ENCODE measurements at places on chromosomes 3 and 15. TPM values are rescaled to one million over a fixed set of nuclear protein-coding genes. Genes with fewer than 3 reads are reported as not detected.

DNA sequence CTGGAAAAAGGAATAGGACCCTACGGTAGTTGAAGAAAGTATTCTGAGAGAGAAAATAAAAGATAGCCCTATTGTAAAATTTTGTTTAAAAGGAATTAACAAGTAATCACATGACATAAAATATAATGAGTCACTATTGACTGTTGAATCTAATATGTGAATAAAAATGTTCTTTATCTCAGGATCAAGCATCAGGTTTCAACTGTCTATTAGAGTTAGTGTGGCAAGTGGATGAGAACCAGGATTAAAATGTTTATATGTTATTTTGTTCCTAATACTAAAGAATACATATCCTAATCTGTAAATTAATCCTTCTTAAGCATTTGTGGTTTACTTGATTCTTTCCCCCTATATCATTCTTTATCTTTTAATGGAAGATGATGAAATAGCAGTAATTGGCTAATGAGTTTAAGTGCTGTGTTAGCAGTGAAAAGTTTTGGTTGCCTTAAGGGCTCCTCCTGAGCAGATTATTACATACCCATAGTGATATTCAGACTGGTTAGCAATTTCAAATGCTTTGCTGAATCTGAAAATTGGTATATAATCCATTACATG, 101.8 kb upstream of the BCHE start:
- no peak for DNase-seq

Gene CCDC191
- 1.3 TPM for total RNA-seq

GRCh38 chr3:47407896-47408838, 27.3 kb downstream of the PTPN23 start:
- no peak for DNase-seq

- DNase-seq = no peak
Observed at GRCh38 chr15:62454567-62455172, 289.6 kb upstream of the C2CD4B start.

Gene GOLGA6L4
- 0.60 TPM for total RNA-seq

GRCh38 chr3:121985846-121986245, 36.2 kb downstream of the ILDR1 start:
- DNase-seq = no peak

- DNase-seq = no peak
Observed at GRCh38 chr3:135922903-135923250, 42.7 kb upstream of the PPP2R3A start.

Gene MTHFS
- total RNA-seq = 12.1 TPM

- DNase-seq = no peak
Observed at GRCh38 chr3:156814295-156814694, 11.9 kb upstream of the LEKR1 start.

DNA sequence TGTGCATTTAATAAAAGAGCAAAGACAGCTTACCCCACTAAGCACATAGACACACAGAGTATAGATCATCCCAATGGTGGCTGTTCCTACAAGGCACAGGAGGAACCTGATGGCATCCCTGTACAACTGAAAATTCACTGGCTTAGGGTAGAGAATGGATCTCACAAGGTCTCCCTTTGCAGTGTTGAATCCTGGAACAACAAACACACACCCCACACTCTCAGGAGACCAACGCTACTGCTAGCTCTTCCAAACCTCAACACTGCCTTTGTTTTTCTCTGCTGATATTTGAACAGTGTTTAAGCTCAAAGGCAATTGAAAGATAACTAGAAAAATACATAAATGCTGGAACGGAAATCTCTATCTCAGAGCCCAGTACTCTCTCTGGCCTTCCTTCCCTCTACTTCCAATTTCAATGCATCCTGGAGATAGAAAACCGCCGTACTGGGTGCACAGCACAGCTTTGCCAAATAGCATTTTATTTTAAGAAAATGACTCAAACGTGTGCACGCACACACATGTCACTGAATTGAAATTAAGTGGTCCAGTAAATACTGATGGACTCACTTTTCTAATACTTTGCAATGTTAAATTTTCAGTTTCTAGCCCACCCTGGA, 87.5 kb upstream of the ATP13A5 start:
- DNase-seq = no peak

- no peak for DNase-seq
Observed at GRCh38 chr3:32551087-32551486, 19.6 kb downstream of the DYNC1LI1 start.

DNA sequence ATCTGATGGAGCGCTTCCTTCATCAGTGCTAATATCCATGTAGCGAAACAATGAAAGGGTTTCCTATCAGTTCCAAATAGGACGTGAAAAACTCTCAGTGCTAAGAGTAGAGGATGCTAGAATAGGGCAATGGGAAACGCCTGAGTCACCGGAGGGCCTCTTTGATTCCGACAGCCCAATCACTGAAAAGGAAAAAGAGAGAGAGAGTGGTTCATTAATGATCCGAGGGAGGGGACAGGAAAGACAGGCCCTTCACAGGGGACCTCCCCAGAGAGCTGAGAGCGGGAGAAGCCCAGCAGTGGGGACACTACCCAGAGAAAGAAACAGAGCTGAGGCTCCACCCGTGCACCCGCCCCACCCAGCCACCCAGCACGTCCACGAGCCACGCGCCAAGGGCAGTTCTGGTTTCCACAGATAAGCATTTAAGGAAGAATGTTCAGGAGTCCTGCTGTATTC, 76.9 kb downstream of the RPN1 start:
- DNase-seq = peak; percentile 33

DNA sequence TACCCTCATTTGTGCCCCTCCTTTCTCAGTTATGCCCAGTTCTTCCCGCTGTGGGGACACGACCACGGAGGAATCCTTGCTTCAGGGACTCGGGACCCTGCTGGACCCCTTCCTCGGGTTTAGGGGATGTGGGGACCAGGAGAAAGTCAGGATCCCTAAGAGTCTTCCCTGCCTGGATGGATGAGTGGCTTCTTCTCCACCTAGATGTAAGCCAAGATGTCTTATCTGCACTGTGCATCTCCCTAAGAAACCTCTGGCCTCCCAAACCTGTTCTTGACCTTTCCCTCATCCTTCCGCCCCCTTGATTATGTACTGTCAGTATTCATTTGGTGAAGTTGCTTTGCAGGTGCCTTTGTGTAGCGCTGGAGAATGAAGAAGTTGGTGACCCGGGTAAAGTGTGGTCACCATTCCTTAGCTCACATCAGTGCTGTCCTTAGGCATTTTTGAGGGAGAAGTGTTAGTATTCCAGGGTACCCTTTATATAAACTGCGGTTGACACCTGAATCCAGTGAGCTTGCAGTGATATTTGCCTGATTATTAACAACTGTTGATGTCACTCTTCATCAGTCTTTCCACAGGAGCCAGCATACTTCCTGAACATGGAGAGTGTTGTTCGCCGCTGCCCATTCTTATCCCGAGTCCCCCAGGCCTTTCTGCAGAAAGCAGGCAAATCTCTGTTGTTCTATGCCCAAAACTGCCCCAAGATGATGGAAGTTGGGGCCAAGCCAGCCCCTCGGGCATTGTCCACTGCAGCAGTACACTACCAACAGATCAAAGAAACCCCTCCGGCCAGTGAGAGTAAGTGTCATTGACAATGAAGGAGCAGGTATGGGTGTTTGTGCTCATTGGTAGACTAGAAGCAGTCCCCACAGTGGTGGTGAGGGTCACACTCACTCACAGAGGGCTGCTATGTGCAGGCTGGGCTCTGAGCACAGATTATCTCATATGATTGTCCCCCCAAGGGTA, 966 bp downstream of the ALAS1 start:
- no peak for DNase-seq

DNA sequence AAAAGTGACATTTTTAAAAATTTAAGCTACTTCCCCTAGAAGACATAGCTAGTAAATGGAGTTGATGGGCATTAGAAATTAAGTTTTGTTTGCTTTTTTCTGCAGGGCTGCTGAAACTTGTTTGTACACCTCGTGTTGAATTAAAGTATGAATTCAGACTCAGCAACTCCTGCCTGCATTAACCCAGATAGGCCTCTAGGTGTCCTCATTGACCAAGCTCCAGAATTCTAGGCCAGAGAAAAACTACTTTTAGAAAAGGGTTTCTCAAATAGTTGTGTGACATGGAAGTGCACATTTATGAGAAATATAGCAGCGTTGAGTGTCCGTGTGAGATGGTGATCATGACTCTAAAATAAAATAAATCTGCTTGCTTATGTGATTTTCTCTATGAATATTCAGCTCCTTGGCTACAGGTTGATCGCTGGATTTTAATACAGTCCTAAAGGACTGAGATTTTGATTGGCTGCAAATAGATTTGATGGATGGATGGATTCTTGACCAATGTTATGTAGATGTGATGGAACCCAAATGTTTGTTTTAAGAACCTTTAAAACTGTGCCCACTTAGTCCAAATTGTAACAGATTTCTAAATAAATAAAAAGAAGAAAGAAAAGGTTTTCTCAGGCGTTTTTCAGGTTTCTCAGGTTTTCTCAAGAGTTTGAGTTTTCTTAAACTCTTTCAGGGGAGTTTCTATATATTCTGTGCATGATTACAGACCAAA, 39.4 kb upstream of the LMOD3 start:
- DNase-seq = no peak

GRCh38 chr15:48058371-48058770, 62.4 kb upstream of the SLC24A5 start:
- no peak for DNase-seq

Gene PIGZ
- 1.3 TPM for total RNA-seq

- DNase-seq = no peak
Observed at GRCh38 chr3:52039426-52039825, 16.9 kb downstream of the DUSP7 start.

Gene RASA2
- total RNA-seq = 16.5 TPM

DNA sequence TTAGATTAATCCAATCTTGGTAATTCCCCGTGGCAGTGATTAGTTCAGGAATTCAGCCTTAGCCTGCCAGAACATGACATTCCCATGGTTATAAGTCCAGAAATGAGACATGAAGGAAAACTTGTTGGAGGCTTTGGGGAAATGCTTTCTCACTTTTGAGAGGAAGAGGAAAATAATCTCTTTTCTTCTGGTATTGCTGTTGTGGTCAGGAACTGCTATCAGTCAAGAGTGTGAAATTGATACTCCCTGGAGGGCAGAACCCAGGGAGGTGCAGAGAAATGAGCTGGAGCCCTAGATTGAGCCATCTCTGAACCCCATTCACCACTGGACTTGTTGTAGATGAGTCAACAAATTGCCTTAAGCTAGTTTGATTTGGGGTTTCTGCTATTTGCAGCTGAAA, 38.6 kb upstream of the APH1B start:
- DNase-seq = no peak

- DNase-seq = no peak
Observed at GRCh38 chr3:13047296-13048165, 25.7 kb downstream of the IQSEC1 start.

DNA sequence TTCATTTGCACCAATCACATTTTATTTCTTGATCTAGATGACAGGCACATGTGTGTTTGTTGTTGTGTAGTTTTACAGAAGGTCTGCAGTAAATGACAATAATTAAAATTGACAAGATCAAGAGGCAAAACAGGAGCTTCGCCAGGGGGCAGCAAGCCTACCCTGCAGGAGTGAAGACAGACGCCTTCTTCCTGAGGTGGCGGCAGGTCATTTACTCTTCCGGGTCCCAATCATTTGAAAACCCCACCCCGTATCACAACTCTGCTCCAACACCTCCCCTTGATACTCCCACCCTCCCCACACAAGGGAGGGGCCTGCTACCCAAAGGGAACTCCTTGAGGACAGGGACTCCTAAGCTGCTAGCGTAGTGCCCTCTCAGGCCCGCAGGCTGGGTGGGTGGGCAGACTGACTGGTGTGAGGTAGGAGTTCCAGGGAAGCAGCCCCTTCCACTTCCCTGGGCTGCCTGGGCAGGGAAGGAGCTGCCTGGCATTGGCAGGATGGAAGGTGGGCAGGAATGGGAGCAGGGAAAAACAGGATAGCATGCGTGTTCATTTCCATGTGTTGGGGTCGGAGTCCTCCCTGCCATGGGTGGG, 13.1 kb downstream of the CHDH start:
- DNase-seq = no peak

DNA sequence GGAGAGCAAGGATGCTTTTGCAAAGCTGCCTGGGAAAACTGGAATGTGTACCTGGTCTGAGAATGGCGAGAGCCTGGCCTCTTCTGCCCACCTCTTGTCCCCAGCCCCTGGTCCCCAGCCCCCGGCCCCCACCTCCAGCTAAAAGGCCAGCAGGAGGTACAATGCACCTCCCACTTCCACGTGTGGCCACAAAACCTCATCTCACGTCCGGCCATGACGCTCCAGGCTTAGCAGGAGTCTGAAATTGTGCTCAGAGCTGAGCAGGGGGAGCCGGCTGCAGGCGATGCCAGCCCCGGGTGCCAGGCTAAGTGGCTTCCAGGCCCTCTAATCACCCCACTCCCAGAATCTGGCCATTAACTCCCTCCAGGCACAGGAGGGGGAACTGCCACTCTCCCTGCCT, 83.1 kb upstream of the PRR20G start:
- DNase-seq = no peak

Data from pulmonary artery endothelial cell (primary cell).